Stimulated activated CD8-positive, alpha-beta memory T cell treated with anti-CD3 and anti-CD28 coated beads, Interleukin-12 subunit alpha, Interleukin-12 subunit beta, amount 100 ng/mL, for 4 hours (primary cell): ENCODE measurements at places on chromosomes 16 and 17.

GRCh38 chr17:22145605-22146178 is 453.4 kb downstream of the KCNJ18 start:
- no peak for DNase-seq

GRCh38 chr17:5762191-5762590 is 177.9 kb upstream of the NLRP1 start:
- DNase-seq = no peak

DNA sequence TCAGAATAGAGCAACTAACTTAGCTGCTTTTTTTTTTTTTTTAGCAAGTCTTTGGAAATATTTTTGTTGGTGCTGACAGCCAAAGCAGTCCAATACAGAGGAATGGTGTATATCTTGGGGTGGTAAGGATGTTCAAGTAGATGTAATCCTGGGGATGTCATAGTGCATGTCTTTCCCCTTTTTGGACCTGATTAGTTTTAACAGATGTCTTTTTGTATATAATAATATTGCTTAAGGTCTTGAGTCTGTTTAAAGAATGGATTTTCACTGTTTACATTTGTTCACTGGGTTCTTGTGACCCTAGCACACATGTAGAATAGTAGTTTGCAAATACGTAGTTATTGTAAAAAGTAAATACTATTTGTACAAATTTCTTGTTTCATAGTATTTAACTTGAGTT is 7.9 kb downstream of the TAF15 start:
- DNase-seq = no peak

- DNase-seq = no peak
Observed at GRCh38 chr16:81367821-81368220, 53.1 kb downstream of the GAN start.

DNA sequence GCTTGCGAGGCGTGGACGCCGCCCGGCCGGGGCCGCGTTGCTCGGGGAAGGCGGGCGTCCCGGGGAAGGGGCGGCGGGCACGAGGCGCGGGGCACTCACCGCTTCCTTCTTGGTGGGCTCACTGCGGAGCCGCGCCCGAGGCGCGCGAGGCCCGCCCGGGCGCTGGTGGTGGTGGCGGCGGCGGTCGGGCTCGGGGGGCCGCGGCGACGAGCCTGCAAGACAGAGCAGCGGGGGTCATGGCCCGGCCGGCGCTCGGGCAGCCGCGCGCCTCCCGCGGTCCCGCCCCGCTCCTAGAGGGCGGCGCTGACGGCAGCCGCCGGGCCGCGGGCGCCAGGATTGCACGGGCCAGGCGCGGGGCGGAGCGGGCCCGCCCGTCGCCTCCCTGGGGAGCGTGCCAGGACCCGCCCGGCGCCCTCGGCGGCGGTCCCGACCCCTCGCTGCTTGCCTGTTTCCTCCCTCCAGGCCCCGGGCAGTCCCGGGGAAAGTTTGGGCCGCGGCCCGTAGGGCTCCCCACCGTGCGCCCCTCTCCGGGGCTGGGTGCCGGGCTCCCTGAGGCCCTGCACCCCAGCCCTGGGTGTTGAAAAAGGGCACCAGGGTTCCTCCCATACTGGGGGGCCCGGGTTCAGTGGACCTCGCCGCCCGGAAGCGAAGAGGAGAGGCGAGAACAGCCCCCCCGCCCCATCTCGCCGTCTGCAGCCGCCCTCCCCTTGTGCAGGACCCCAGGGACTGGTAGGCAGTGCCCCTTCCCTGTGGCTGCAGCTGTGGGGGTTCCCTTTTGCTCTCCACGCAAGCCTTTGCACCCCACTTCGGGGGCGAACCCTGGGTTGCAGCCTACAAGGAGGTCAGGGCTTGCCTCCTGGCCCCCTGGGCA is at the start of gene C16orf74:
Gene C16orf74, minus strand, starts transcription at position 270 of the 871 bp plus-strand sequence. CDS start 15,879 bp downstream, outside the sequence.
- DNase-seq = no peak

- no peak for DNase-seq
Observed at GRCh38 chr17:8623591-8623990, 6.9 kb downstream of the MYH10 start.

GRCh38 chr17:76848670-76849069 is 19.5 kb upstream of the MGAT5B start:
- no peak for DNase-seq

DNA sequence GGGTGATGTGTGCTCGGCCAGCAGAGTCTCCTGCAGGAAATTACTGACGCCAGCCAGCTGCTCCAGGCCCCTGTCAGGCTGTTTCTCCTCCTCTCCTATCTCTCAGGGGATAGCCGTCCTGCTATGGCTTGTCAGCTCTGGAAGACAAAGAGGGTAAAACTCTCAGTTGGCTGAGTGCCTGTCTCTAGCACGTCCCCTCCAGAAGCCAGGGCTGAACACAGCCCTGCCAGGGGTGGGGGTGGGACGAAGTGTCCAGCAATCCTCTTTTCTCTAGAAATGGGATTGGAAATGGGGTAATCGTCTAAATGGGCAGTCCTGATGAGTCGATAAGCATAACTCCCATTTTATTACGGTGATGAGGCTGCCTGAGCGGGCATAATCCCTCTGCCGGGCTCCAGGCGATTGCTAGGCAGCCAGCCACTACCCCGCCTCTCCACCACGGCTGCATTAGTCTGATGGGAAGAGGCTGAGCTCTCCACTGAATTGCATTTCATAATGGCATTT is 89.1 kb upstream of the GNAO1 start:
- no peak for DNase-seq

DNA sequence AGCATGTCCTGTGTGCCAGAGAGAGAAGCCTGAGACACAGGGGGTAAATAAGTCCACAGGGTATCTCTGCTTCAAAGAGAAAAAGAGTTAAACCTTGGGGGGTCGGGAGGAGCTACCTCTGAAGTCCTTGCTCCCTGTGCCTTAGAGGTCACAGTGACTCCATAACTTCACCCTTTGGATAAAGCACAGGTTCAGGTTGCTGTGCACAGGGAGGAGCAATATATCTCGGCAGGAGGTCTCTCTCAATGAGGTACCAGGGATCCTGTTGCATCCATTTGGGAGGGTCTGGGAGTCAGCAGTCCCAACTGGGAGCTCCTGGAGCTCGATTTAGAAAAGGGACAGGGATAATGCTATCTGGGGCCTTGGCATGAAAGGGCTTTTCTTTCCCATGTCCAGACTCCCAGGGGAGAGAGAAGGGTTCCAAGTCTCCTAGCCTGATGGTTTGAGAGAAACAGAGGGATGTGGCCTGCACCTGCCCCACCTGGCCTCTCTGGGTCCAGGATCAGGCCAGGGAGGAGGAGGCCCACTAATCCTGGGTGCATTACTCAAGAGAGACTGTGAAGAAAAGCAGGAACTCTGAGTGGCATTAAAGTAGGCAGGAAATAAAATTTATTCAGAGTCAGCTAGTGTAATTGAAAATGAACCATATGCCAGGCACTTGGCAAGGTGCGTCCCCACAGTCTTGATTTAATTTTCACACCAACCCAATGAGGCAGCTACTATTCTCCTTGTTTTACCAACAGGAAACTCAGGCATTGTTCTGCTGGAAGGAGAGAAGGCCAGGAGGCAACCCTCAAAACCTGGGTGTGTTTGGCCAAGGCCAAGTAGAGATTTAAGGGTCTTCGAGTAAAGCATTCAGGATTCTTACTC is 40.7 kb downstream of the CUEDC1 start:
- no peak for DNase-seq

DNA sequence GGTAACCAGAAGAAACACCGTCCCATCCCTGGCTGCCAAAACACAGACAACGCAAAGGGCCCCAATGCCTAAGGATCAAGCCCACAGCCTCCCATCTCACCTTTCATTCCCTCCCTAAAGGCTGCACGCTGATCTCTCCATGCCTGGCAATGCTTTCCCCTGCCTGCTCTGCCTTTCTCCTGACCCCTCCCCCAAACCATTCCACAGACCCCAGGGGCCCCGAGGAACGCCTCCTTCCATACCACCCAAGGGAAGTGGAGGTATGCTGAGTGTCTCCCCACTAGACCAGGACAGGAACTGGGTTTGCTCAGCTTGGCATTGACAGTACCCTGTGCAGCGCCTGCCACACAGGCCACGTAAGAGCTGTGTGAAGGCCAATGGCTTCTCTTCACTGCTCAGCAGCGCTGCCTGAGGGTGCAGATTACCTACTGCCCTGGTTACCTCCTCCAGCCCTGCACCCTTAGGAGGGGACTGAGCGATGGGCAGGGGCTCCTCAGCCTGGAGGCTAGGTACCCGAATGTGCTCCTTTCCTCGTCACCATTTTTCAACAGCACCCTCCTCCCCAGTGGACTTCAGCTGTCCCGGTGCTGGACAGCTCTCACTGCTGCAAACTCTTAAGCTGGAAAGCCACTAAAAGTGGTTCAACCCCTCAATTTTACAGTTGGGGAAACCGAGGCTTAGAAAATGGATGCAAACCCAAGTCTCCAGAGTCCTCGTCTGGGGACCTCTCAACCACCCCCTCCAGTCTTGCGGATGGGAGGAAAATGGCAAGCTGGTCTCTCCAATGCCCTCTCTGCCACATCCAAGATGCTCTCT is 45.0 kb downstream of the SRCIN1 start:
- DNase-seq = no peak

GRCh38 chr17:75472119-75472518 is 15.7 kb downstream of the TMEM94 start:
- no peak for DNase-seq

- no peak for DNase-seq
Observed at GRCh38 chr17:1108478-1108764, 71.4 kb downstream of the ABR start.

GRCh38 chr17:45263477-45263860 is 1.6 kb upstream of the SPATA32 start:
- DNase-seq = no peak

GRCh38 chr16:83312718-83313245 is 495.0 kb upstream of the HSBP1 start:
- DNase-seq = no peak

GRCh38 chr16:28317040-28317880 is 24.9 kb downstream of the SBK1 start:
- DNase-seq = peak; percentile 60

DNA sequence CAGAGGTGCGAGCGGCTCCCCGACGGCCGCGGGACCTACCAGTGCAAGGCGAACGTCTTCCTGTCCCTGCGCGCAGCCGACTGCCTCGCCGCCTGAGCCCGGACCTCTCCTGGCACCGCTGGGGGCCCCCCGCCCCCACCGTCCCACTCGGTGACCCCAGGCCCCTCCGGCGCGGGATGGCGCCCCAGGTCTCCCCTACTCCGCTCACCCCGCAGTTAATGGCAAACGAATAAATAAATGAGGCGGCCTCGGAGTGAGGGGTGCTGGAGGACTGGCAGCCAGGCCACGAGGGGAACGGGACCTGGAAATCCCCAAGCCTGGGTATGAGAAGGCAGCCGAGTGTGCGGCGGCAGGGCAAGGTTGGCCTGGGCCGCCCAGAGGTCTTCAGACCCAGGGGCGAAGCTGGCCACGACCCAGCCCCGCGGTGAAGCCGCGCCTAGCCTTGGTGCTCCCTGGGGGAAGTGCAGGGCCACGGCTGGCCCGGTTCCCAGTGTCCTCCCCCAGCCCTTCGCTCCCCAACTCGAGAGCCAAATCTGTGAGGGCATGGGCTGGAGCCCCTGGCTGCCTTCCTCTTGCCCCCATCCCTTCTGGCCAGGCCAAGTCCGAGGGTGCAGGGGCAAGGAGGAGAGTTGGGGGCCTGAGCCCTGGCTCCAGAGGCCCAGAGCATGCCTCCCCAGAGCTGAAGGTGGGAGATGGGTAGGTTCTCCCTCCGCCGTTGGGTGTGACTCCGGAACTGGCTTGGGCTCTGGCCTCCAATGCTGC is 796 bp downstream of the NPB start:
- no peak for DNase-seq

- no peak for DNase-seq
Observed at GRCh38 chr16:86398622-86399021, 111.7 kb upstream of the FOXF1 start.

- DNase-seq = no peak
Observed at GRCh38 chr17:42640121-42640520, 19.0 kb upstream of the TUBG2 start.

- DNase-seq = no peak
Observed at GRCh38 chr17:17724307-17725010, 43.2 kb downstream of the RAI1 start.

- no peak for DNase-seq
Observed at GRCh38 chr16:70746040-70746707, 54.8 kb downstream of the VAC14 start.

DNA sequence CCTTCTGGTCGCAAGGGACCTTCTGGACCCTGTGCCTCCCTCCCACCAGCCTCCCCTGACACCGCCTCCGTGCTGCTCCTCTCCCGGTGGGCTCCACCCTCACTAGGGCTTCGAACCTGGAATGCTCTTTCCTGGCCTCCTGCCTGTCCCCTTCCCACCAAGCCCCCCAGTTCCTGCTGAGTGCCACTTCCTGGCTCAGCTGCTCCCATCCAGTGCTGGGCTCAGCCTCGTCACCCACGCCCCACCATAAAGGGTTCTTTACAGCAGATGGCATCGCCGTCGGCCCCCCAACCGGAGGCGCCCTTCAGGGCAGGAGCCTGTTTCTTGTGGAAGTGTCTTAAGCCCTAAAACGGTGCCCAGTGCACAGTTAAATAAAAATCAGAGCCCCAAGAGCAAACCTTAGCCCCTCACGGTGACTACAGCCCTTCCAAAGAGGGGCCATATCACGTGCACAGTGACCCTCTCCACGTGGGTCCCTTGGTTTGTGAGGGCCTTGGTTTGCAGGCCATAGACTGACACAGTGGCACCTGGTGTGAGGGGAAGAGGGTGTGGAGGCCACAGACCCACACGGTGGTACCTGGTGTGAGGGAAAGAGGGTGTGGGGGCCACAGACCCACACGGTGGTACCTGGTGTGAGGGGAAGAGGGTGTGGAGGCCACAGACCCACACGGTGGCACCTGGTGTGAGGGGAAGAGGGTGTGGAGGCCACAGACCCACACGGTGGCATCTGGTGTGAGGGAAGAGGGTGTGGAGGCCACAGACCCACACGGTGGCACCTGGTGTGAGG is 111.4 kb downstream of the METRNL start:
- DNase-seq = no peak

DNA sequence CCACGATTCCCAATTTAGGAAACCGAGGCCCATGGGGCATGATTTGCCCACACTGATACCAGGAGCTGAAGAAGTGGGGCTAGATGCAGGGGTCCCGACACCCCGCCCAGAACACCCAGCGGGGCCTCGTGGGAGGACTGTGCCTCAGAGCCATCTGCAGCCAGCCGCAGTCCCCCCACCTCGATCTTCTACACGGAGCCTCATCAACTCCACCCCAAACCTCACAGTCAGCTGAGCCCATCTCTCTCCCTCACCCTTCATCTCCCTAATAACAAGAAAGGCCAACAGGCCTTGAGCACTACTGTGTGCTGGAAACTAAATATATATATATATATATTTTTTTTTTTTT is 4.2 kb downstream of the ITGAE start:
- no peak for DNase-seq

GRCh38 chr17:58382108-58382871 is 30.3 kb upstream of the SUPT4H1 start:
- no peak for DNase-seq

GRCh38 chr17:51258756-51259563 is 889 bp downstream of the MBTD1 start:
- no peak for DNase-seq

DNA sequence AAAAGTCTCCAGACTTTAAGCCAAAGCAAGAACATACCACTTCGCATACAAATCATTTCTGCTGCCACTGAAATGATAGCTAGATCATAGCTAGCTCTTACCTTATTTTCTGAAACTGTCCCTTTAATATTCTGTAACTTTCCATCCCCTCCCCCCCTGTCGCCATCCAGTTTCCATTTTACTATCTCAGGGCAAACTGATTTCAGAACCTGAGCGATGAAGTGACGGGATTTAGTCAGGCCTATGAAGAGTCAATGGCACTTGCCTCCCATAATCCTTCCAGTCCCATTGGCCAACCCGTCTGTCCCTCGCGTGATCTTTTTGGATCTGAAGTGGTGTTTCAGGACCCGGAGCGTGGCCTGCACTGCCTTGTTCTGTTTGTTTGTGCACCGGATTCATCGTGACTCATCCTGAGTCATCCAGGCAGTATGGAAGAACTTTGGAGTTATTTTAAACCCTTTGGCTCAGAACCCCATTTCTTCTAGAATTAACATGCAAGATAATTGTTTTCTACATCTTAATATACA is 199.8 kb upstream of the CHMP6 start:
- DNase-seq = no peak
